Osteocyte (in vitro differentiated cells): ENCODE measurements at places on chromosomes 13 and 19. TPM values are rescaled to one million over a fixed set of nuclear protein-coding genes. Genes with fewer than 3 reads are reported as not detected.

DNA sequence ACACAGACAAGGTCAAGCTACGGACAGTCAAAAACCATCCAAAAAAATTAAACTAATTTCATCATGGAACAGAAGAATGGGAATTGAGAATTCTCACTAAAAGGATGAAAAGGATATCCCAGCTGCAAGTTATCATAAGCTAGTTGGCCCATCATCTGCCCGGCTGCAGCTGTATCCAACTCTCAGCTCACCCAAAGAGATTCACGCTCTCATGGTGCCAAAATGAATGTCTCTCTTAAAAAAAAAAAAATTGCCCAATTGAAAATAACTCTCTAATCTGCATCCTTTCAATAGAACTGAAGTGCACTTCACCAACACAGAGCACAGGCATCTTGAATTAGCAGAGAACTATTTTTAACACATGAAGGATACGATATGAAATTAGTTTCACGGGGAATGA is 20.0 kb downstream of the ENOX1 start:
- no peak overlapping the region for H3K4me3 ChIP-seq
- no peak overlapping the region for H3K27ac ChIP-seq

CDK8 gene
- 12.2 and 14.1 TPM in 2 replicates for total RNA-seq

- no peaks in the 10 kb centered on the region for H3K36me3 ChIP-seq
- no peak overlapping the region for H3K27ac ChIP-seq
- peaks cover 24% of the 10 kb centered on the region for H3K27me3 ChIP-seq
- DNase-seq = no peak
- no peak overlapping the region for H3K4me3 ChIP-seq
- H3K4me1 ChIP-seq = no peaks in the 10 kb centered on the region
These were observed 50.3 kb upstream of the SIN3B start for GRCh38 chr19:16778796-16779411.

- H3K27me3 ChIP-seq = no peaks in the 10 kb centered on the region
- H3K4me1 ChIP-seq = peaks cover 20% of the 10 kb centered on the region
- peaks cover 3% of the 10 kb centered on the region for H3K36me3 ChIP-seq
- no peak overlapping the region for H3K4me3 ChIP-seq
- DNase-seq = no peak
These were observed 53.2 kb upstream of the EEF1AKMT1 start for GRCh38 chr13:20826843-20827560.

ADM5 gene
- 0.73 and 1.5 TPM in 2 replicates for total RNA-seq

DNA sequence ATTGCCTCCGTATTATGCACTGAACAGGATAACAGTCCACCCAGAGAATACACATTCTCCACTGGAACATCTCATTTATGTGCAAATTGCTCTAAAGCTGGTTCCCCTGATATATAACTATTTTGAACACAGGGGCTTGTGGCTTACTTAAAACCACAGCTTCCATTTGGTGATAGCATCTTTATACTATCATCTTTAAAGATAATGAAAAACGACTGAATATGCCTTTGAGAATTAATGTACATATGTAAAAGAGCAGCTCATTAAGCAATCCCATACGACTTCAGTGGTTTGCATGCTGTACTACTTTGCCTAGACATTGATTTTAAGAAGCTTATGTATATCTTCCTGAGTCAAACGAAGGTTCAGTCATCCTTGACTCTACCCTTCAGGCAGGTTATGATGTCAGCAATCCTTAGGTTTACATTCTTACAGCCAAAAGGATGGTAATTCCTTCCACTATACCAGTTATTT is 40.8 kb downstream of the BRD4 start:
- peaks cover 94% of the 10 kb centered on the region for H3K4me1 ChIP-seq
- DNase-seq = no peak
- no peak overlapping the region for H3K4me3 ChIP-seq
- peak overlapping the region; percentile 87 for H3K27ac ChIP-seq
- H3K36me3 ChIP-seq = peaks cover 2% of the 10 kb centered on the region

GRCh38 chr19:1274081-1274851 is 1.1 kb upstream of the FAM174C start:
- peak overlapping the region; percentile 44 for H3K4me3 ChIP-seq
- H3K27ac ChIP-seq = peak overlapping the region; percentile 66
- peaks cover 32% of the 10 kb centered on the region for H3K36me3 ChIP-seq
- H3K27me3 ChIP-seq = no peaks in the 10 kb centered on the region

SYNGR4 gene
- not detected in 2 replicates for total RNA-seq

NALCN gene
- total RNA-seq = 58.3 and 58.8 TPM in 2 replicates

DNA sequence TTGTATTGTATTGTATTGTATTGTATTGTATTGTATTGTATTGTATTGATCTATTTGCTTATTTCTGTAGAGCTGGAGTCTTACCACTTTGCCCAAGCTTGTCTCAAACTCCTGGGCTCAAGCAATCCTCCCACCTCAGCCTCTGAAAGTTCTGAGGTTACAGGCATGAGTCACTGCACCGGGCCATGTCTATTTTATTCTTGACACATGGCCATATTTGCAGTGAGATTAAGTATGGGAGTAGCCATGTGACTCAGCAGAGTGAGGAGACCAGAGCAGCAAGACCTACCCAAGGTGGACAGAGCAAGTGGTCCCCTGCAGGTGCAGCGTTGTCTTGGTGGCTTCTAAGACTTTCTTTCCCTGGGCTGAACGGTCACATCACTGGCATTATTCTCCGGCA is 49.1 kb upstream of the UBAC2 start:
- H3K36me3 ChIP-seq = no peaks in the 10 kb centered on the region
- no peaks in the 10 kb centered on the region for H3K27me3 ChIP-seq
- peaks cover 19% of the 10 kb centered on the region for H3K4me1 ChIP-seq
- H3K27ac ChIP-seq = peak overlapping the region; percentile 63

GRCh38 chr19:2345076-2345475 is 15.0 kb upstream of the TMPRSS9 start:
- no peaks in the 10 kb centered on the region for H3K27me3 ChIP-seq
- peak; percentile 72 for DNase-seq
- no peaks in the 10 kb centered on the region for H3K4me1 ChIP-seq
- H3K4me3 ChIP-seq = no peak overlapping the region

DNA sequence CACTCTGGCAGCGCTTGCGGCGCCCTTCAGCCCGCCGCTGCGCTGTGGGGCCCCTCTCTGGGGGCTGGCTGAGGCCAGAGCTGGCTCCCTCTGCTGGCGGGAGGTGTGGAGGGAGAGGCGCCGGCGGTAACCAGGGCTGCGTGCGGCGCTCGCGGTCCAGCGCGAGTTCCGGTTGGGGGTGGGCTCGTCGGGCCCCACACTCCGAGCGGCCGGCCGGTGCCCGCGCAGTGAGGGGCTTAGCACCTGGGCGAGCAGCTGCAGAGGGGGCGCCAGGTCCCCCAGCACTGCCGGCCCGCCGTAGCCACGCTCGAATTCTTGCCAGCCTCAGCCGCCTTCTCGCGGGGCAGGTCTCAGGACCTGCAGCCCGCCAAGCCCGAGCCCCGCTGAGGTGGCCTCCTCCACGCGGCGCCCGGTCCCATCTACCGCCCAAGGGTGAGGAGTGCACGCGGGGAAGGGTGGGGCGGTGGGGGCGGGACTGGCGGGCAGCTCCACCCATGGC is 879.0 kb upstream of the SLITRK5 start:
- H3K27ac ChIP-seq = no peak overlapping the region
- H3K4me1 ChIP-seq = no peaks in the 10 kb centered on the region

DNA sequence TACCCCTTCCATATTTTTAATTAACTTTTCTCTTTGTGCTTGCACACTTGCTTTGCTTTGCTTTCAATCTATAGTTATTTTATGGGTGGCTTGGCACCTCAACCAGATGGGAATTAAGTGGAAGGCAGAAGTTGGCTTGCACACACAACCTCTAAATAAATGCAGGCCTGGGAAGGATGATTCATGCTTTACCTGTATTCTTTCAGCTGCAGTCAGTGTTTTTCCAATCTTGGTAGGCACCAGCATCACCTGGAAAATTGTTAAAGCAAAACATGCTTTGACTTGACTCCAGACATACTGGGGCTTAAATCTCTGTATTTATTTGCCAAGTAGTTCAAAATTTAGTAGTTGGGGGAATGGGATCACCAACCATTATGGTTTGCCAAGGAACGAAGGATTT is 543.0 kb downstream of the GPC6 start:
- H3K36me3 ChIP-seq = peaks cover 7% of the 10 kb centered on the region
- H3K27me3 ChIP-seq = no peaks in the 10 kb centered on the region
- no peak for DNase-seq

DNA sequence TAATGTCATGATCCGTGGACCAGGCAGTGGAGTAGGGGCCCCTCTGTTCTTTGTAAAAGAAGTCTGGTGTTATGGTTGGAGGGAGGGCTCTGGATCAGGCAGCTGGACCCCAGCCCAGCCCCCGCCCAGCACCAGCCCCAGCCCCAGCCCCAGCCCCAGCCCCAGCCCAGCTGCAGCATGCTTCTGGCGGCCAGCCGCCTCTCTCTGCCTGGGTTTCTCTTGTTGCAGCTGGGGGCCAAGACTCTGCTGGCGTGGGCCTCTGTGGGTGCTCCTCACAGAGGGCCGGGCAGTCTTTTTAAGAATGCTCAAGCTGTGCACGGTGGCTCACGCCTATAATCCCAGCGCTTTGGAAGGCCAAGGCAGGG is 17.9 kb downstream of the DOT1L start:
- H3K36me3 ChIP-seq = peaks cover 14% of the 10 kb centered on the region
- H3K27ac ChIP-seq = no peak overlapping the region
- H3K4me1 ChIP-seq = peaks cover 48% of the 10 kb centered on the region
- H3K27me3 ChIP-seq = no peaks in the 10 kb centered on the region
- DNase-seq = no peak

ZNF665 gene
- total RNA-seq = 5.1 TPM in 2 replicates

TYROBP gene
- not detected in 2 replicates for total RNA-seq

PSG4 gene
- not detected in 2 replicates for total RNA-seq

GRCh38 chr13:109418111-109418510 is 368.3 kb downstream of the IRS2 start:
- H3K27me3 ChIP-seq = no peaks in the 10 kb centered on the region
- peaks cover 12% of the 10 kb centered on the region for H3K4me1 ChIP-seq
- no peak overlapping the region for H3K4me3 ChIP-seq
- DNase-seq = no peak
- no peak overlapping the region for H3K27ac ChIP-seq
- H3K36me3 ChIP-seq = no peaks in the 10 kb centered on the region

GRCh38 chr19:38483016-38483630 is 49.6 kb downstream of the RYR1 start:
- H3K4me3 ChIP-seq = no peak overlapping the region
- peaks cover 6% of the 10 kb centered on the region for H3K27me3 ChIP-seq
- H3K36me3 ChIP-seq = no peaks in the 10 kb centered on the region
- no peaks in the 10 kb centered on the region for H3K4me1 ChIP-seq

GRCh38 chr13:45784755-45785675 is 66.5 kb downstream of the SIAH3 start:
- no peaks in the 10 kb centered on the region for H3K36me3 ChIP-seq
- H3K4me1 ChIP-seq = peaks cover 15% of the 10 kb centered on the region

- no peak overlapping the region for H3K27ac ChIP-seq
- DNase-seq = no peak
- no peaks in the 10 kb centered on the region for H3K4me1 ChIP-seq
- H3K27me3 ChIP-seq = no peaks in the 10 kb centered on the region
- H3K36me3 ChIP-seq = no peaks in the 10 kb centered on the region
- H3K4me3 ChIP-seq = no peak overlapping the region
These were observed 19.2 kb downstream of the SIGLEC8 start for GRCh38 chr19:51439021-51439465.

DNA sequence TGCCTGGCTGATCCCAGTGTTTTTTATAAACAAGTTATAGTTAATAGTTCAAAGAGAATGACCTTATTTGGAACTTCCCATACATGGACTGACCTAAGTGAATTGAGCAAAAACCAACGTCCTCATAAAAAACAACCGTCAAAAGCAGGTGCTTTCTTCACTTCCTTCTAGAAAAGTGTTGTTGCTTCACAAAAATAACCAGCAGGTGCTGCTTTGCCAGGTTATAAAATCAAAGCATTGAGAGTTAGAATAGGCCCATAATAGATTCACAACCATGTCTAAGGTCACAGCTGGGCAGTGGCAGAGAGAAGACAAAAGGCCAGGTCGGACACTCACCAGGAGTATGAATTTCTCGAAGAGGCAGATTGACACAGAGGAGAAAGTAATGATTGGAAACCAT is 9.5 kb downstream of the RUBCNL start:
- no peaks in the 10 kb centered on the region for H3K4me1 ChIP-seq
- no peak overlapping the region for H3K27ac ChIP-seq
- no peak overlapping the region for H3K4me3 ChIP-seq
- DNase-seq = no peak
- no peaks in the 10 kb centered on the region for H3K36me3 ChIP-seq

WDR87 gene
- total RNA-seq = not detected in 2 replicates

GRCh38 chr13:105848494-105848893 is 687.0 kb downstream of the EFNB2 start:
- H3K27ac ChIP-seq = no peak overlapping the region
- no peak overlapping the region for H3K4me3 ChIP-seq
- H3K27me3 ChIP-seq = no peaks in the 10 kb centered on the region
- H3K4me1 ChIP-seq = peaks cover 6% of the 10 kb centered on the region
- no peak for DNase-seq

DNA sequence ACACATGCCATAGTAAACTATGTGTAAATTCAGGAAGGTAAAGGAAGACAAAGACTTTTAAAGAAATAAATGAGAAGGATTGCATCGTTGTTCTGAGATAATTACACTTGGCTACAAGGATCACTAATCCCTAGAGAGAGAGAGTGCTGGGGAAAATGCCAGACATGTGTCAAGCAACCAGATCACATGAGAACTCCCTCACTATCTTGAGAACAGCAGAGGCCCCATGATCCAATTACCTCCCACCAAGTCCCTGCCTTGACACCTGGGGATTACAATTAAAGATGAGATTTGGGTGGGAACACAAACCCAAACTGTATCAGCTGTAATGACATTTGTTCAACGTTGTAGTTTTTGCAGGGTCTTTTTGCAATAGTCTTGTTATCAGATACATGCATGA is 1600.9 kb upstream of the MIR17HG start:
- no peaks in the 10 kb centered on the region for H3K27me3 ChIP-seq
- H3K27ac ChIP-seq = no peak overlapping the region
- DNase-seq = no peak

- H3K4me3 ChIP-seq = no peak overlapping the region
- no peaks in the 10 kb centered on the region for H3K36me3 ChIP-seq
- DNase-seq = no peak
- H3K4me1 ChIP-seq = no peaks in the 10 kb centered on the region
These were observed 461.4 kb upstream of the TSHZ3 start for GRCh38 chr19:31810536-31811109.

DNA sequence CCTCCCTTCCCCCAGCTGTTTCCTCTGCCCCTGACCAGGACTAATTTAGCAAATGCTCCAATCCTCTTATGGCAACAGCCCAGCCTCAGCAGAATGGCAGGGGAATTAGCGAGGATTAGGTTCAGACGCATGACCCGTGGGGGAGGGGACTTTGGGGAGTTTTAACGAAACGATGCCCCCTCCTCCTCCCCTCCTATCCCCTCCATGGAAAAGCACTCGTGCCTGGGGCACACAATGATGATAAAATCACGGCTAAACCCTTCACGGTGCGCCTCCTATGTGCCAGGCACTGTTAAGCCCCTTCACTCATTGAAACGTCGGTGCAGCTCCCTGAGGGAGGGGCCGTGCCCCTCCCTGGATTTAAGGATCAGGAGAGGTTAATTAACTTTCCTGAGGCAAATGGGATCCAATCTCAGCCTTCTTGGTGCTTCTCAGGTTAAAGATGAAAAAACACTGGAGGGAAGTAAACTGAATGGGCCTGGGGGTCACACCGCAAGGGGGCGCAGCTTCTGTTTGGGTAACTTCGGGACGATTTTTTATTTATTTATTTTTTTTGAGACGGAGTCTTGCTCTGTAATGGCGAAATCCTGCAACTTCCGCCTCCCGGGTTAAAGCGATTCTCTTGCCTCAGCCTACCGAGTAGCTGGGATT is 10.1 kb upstream of the TPRX2 start:
- H3K36me3 ChIP-seq = no peaks in the 10 kb centered on the region
- no peak overlapping the region for H3K4me3 ChIP-seq
- no peak for DNase-seq
- H3K27ac ChIP-seq = no peak overlapping the region

GRCh38 chr19:13996928-13997630 is 9.0 kb downstream of the RFX1 start:
- H3K27ac ChIP-seq = no peak overlapping the region
- DNase-seq = no peak
- H3K4me1 ChIP-seq = peaks cover 4% of the 10 kb centered on the region
